Right renal cortex interstitium (tissue), 3 donors: ENCODE measurements at places on chromosomes 13 and 19.

DNA sequence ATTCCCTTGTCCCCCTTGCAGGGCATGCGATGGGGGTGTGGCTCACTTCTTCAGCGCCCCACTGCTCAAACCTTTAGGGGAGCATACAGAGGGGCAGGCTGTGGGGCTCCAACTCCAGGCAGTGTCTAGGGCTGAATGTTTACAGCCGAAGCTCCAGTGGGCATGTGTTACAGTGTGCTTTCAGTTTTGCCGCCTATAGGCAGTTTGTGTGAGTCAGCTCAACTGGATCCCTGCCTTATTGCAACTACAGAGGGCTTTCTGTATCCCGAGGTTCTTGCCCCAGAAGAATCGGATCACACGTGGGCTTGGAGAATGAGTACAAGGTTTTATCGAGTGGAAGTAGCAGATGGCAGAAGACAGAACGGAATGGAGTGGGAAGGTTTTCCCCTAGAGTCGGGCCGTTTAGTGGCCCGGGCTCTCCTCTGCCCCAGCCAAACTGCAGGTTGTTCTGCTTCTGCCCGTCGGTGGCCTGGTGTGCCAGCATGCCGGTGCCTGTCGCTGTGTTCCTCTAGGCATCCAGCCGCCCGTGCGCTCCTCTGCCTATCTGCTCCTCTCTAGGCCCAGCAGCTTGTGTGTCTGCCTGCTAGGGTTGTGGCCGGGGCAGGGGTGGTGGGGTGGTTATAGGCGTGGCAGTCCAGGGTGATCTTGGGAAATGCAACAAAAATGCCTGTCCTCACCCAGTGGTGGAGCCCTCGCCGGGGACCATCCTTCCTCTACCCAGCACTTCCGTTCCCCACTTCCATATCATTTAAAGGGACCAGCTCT is 435.9 kb upstream of the SGCG start:
- DNase-seq = no peak

- DNase-seq = no peak
Measured at GRCh38 chr19:4075373-4075772, 8.7 kb upstream of the ZBTB7A start.

GRCh38 chr19:5882421-5882968 is 12.2 kb upstream of the FUT5 start:
- no peak for DNase-seq

DNA sequence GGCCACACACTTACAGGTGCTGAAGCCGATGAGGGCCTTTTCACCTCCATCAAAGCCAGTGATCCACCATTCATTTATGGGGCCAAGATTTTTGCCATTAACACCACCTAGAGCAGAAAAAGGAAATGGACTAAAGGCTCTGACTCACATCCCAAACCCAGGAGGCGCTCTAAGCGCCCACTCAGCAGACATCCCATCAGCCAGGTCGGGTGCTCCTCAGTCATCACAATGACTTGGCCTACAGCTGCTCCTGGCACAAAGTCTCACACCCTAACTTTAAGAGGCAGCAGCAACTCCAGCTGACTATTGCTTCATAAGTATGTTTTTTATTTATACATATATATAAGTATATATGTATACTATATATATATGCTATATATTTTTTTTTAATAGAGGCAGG is 36.1 kb upstream of the EIF3G start:
- no peak for DNase-seq

DNA sequence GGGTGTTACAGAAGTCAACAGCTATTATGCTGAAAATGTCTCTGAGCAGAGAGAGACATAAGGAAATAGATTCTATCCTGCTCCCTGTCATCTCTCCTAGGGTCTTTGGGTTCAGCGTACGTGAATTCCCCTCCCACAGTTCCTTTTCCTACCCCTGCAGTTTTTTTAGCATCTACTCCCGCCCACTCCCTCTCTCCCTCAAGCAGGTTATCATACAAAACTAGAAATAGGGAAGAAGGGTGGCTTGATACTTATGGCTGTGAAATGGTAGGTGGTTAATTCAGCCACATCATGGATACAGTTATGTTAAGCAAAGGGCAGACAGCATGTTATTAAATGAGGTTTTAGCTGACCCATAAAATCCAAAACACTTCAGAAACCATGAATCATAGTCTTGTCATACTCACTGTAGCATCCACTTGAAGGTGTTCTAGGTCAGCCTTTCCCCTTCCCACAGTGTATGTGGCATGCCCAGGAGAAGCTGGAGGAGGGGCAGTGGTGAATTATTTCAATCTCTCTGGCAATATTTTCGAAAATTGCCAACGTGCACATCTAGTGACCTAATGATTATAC is 236.8 kb upstream of the SERP2 start:
- no peak for DNase-seq

DNA sequence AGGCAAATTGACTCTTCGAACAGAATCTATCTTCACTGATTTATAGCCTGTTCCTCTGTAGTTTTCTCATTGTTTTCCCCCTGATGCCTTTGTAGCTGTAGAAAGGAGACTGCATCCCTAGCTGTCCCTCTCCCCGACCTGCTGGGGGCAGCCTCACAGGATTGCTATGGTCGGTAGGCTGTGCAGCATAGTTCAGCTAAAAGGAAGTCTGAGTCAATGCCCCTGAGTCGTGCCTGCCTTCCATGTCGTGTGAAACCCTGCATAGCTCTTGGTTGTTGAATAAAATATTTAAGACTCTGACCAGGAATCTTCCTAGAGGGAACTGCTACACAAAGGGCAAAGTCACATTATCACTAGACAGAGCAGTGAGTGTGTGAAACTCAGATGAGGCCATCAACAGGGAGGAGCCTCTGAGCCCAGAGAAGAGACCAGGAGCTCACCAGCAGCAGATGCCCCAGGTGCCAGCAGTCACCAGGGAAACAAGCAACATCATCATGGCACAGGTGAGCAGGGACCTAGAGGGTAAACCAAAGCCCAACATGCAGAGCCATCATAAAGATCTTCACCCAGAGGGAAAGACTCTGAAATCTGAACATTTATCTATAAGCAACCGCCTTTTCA is 108.4 kb upstream of the NBEA start:
- no peak for DNase-seq

DNA sequence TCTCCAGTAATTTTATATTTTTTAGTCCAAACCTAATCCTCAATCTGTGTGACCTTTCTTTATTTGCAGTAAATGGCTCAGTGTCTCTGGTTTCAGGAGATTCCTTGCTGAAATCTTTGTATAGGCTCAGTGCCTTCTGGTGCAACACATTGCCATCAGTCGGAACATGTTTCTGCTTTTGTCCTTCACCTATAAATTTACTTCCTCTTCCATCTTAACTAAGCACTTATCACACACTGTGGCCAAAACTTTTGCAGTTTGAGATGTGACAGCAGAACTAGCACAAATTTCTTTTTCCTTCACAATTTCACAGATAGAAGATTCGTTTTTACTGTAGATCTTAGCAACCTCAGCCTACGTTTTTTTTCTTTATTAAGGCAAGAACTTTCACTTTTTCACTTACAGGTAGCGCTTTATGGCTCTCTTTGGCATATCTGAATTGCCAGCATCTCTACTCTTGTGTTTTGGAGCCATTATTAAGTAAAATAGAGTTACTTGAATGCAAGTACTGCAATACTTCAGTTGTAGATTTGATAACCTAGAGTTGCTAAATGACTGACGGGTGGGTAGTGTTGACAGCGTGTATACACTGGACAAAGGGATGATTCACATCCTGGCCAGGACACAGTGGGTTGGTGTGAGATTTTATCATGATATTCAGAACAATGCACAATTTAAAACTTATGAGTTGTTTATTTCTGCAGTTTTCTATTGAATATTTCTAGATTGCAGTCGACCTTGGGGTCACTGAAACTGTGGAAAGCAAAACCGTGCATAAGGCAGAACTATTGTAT is 44.3 kb downstream of the NDFIP2 start:
- no peak for DNase-seq

- DNase-seq = no peak
Measured at GRCh38 chr19:11377756-11378155, 3.3 kb downstream of the SWSAP1 start.

- no peak for DNase-seq
Measured at GRCh38 chr19:17755977-17756670, 4.8 kb downstream of the FCHO1 start.

DNA sequence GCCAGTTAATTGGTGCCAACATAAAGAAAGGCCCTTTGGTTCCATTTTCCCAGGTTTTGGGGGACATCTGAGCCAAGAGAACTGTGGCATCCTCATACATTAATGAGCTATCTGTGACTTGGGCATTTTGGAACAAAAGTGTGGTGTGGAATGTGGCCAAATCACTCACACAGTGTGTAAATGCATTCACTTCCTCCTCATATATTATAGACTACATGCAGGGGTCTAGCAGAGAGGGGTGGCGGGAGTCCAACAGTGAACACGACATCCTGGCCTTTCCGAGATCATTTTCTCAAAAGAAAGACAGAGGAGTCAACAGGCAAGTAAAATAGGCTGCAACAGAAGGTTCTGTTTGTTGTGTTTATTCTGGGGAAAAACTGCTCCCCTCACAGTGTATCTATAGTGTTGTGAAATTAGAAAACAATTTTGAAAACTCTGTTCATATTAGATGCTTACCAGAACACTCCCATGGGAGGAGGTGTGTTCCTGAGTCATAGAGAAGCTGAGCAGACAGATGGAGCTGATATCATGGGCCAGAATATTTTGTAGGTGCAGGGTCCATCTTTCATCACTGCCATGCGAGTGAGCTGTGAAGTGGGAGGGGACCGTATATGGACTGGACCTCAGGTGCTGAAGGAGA is 36.9 kb downstream of the PABPC3 start:
- no peak for DNase-seq

DNA sequence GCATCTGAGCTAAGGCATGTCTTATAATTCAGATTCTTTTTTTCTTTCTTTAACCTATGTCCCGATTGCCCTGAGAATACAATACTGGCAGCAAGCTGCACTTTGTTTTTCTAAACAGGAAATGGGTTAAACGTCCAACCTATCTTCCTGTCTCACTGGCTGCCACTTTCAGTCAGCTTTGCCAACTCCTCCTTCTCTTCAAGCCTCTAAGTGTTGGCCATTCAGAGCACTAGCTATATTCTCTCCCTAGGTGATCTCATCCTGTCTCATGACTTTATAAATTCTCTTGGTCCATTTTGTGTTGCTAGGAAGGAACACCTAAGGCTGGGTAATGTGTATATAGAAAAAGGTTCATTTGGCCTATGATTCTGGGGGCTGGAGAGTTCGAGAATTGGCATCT is 109.5 kb upstream of the TSC22D1 start:
- no peak for DNase-seq

DNA sequence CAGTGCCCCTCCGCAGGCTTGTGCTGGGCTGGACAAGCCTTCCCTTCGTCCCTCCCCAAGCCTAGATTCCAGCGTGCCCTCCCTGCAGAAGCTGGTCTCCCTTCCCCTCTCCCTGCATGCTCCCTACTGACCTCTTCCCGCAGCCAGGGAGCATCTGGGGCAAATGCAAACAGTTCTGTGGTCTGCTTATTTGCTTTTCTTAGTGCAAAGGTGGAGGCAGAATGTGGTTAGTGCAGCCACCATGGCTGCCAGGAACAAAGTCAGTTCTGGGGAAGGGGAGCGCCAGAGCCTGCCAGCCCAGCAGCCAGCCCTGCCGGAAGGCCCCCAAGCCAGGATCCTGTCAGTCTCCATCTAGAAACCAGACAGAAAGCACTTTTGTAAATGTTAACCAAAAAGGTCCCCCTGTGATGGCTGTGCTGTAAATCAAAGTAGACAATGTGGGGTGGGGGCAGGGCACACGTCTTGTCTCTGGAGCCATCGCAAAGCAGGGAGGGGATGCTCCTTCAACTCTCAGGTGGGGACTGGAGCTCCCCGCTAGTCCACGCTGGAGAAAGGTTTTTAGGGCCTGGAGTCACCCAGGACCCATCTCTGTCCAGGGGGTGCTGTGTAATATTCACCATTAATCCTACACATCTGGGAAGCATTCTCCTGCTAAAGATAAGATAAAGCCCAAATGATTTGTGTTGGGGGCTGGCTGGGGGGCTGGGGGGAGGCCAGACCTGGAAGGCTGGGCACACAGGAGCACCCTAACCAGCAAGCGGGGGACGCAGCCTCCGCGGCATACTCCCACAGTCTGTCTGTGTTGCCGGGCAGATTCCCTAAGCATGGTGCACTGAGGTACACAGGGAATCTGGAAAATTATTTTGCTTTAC is 30.9 kb downstream of the SERP2 start:
- no peak for DNase-seq

DNA sequence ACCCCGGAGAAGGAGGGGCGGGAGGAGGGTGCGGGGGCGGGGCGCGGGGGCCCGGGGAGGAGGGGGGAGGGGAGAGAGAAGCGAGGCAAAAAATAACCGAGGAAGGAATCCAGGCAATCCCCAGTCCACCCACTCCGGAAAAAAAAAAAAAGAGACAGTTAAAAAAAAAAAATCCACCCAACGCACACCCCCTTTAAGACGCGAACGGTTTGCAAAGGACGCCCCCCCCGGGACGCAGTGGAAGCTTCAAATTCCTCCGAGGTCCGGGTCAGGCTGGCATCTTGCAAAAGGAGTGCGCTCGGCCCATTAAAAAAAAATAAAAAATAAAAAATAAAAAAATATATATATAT is at the start of gene CACNA1A:
Gene CACNA1A, minus strand, starts transcription at position 9 of the 350 bp plus-strand sequence. CDS start 255 bp downstream, outside the sequence.
- no peak for DNase-seq

DNA sequence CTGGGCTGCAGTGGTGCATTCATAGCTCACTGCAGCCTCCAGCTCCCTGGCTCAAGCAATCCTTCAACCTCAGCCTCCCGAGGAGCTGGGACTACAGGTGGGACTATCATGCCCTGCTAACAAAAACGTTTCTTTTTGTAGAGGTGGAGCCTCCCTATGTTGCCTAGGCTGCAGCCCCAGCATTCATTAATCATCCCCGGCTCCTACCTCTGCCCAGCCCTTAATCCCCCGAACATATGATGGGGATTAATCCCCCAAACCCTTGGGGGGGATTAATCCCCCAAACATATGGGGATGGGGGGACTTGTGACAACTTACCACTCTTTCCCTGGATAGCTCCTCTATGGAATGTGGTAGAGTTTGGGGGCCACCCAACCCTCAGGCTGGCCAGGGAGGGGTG is 45.9 kb downstream of the SUGP2 start:
- no peak for DNase-seq

DNA sequence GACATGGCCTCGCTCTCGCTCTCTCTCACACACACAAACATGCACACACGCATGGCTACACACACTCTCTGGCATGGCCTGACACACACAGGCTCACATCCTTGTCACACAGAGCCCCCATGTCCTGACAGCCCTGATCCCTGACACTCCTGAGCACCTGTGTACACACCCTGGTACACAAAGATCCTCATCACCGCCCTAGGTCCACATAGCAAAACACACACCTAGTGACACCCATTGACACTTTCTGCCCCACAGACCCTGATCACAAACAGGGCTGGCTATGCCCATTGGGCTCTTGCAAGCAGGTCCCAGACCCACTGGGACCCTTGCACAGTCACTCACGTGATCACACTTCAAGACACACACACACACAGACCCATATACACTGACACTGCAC is 4.0 kb upstream of the NFIX start:
- no peak for DNase-seq
